Chondrocyte (in vitro differentiated cells): ENCODE measurements at places on chromosomes 3 and 15. TPM values are rescaled to one million over a fixed set of nuclear protein-coding genes. Genes with fewer than 3 reads are reported as not detected.

DNA sequence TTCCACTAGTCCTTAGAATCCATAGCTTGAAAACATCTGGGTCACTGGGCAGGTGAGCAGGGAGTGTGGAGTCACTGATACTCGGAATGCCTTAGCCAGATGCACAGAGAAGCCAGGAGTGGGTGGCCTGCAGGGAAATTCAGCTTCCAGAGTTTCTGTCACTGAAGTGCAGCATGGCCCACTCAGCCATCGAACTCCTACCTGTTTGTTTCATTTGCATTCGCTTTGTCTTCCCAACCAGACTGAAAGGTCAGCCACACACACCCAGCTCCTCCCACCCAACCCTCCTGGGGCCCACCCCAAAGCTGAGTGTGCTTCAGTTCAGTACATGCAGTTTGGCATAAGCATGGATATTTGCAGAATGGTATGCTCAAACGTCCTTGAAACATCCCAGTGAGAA is 124.5 kb upstream of the ATP10A start:
- H3K4me1 ChIP-seq: no peaks in the 10 kb centered on the region
- DNase-seq: no peak
- H3K36me3 ChIP-seq: peaks cover 2% of the 10 kb centered on the region
- no peak overlapping the region for H3K4me3 ChIP-seq
- H3K27ac ChIP-seq: no peak overlapping the region

C3orf20 gene
- total RNA-seq: not detected in 3 replicates

UACA gene
- total RNA-seq: 171 to 275 TPM (median 249 TPM) in 3 replicates

DNA sequence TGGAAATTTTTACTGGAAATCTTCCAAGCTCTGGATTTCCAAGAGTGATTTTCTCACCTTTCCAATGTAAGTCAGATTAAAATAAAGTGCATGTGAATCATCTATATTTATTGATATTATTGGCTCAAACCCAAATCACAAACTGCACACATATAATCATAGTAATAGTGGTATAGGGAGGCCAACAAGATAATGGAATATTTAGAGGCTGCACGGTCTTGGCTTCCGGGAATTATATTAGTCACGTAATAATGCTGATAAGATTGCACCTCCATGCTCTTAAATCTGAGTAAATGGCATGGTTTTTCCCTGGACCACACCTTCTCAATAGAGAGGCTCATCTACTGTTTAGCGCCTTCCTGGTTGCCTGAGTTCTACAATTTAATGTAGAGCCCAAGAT is 567.1 kb upstream of the NR2F2 start:
- no peaks in the 10 kb centered on the region for H3K27me3 ChIP-seq
- H3K4me3 ChIP-seq: no peak overlapping the region

TUSC7 gene
- not detected in 3 replicates for total RNA-seq

DNA sequence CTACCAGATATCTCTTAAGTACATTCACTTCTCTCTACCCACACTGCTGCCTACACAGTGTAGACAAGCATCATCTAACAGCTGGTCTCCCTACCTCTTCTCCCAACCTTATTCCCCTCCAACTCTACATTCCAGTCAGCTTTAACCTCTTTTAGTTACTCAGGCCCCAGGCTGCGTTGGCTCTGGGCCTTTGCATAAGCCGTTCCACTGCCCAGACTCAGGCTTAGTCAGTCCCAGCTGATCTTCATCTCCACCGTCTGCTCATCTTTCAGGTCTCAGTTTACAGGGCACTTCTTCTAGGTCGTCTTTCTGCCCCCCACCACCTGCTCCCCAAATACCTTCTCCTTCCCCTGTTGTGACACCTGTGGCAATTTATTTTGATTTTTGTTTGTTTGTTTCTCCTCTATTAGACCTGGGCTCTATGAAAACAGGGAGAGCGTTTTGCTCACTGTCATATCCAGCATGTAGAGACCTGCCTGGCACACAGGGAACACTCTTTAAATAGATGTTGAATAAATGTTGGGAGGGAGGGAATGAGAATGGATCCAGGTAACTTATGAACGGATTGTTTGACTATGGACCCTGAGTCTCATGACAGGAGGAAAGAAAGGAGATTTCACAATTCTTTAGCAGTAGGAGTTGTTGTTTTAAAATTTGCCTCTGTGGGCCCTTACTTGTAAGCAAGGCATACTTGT is 11.1 kb downstream of the SLC27A2 start:
- no peaks in the 10 kb centered on the region for H3K4me1 ChIP-seq
- H3K27me3 ChIP-seq: peaks cover 25% of the 10 kb centered on the region

DNA sequence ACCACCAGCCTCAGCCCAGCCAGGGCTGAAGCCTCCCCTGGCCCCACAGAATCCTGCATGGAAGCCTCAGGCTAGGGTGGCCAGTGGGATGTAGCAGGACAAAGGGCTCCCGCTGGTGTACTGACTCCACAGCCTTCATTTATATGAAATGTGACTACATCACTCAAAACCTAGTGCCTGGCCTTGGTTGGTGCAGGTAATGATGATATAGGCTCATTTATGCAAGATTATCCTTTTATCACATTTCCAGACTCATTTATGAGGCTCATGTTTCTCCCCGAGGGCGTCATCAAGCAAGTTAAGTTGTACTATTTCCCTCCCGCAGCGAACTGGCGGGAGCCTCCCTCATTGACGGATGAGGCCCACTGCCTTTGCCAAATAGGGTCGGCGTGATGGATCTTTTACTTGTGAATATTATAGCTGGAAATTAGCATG is 179.1 kb upstream of the SMAD3 start:
- H3K27me3 ChIP-seq: no peaks in the 10 kb centered on the region
- no peak for DNase-seq
- no peaks in the 10 kb centered on the region for H3K36me3 ChIP-seq
- H3K4me3 ChIP-seq: no peak overlapping the region
- peaks cover 44% of the 10 kb centered on the region for H3K4me1 ChIP-seq

- H3K27me3 ChIP-seq: no peaks in the 10 kb centered on the region
- H3K36me3 ChIP-seq: no peaks in the 10 kb centered on the region
- no peak overlapping the region for H3K4me3 ChIP-seq
Measured at GRCh38 chr15:99734575-99734974, 1.3 kb upstream of the LYSMD4 start.

DNA sequence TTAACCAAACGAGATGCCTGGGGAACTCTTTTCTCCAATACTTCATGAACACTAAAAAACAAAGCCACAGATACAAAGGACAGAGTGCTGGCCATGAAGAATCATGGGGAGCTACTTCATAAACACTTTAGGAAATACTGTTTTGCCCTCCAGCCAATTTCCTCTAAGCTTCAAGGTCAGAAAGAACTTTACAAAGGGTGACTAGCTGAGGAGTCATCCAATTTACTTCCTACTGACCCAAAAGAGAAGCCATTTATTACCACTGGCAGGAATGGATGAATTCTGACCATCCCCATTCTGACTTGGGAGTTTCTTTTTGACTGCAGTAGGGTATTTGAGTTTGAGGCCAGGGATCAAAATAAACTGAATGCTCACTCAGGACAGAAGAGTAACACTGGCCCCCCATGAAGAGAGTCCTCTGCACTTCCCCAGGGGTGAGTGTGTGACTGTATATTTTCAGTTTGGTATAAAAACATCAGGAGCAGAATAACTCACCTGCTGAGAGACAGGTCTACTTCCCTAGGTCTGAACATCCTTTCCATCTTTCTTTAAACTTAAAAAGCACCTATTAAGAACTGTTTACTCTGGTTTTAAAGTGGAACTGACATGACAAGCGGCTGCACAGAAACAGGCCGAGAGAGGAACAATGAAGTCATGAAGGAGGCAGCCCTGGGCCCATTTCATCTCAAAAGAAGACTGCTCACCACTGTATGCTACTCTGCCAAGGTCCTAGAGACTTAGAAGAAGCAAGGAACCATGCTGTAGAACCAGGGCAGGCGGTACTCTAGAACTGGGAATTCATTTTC is 203.6 kb downstream of the TNIK start:
- no peaks in the 10 kb centered on the region for H3K27me3 ChIP-seq
- DNase-seq: no peak
- no peaks in the 10 kb centered on the region for H3K36me3 ChIP-seq
- peaks cover 39% of the 10 kb centered on the region for H3K4me1 ChIP-seq
- no peak overlapping the region for H3K4me3 ChIP-seq
- no peak overlapping the region for H3K27ac ChIP-seq

SNTN gene
- not detected in 3 replicates for total RNA-seq

DNA sequence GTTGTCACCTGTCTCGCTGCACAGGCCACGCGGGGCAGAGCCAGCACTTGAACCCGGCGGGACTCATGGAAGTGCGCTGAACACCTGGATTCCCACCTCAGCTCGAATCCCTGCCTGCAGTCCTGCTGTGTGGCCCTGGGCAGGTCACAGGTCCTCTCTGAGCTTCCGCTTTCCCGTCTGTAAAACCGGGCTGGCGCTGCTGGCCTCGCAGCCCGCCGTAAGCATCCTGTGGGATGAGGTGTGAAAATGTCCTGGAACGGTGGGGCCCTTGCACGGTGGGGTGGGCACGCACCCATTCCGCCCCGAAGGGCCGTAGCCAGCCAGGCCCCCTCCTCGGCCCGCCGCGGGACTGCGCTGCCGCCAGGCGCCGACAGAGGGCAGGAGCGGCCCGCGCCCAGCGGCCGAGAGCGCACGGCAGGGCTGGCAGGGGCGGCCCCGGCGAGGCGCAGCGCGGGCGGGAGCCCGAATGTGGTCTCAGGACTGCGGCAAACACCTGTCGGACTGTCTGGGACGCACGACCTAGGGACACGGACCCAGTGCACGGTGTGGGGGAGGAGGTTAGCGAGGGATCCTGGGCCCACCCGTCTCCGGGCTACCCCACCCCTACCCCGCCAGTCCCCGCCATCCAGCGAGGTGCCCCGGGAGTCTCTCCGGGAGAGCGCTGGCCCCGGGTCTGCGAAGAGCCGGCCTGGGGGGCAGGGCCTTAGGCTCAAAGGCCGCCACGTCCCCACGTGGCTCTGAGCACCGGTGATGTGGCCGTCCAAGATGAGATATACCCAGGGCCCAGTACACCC is 40.4 kb downstream of the DNAJB8 start:
- DNase-seq: no peak
- no peaks in the 10 kb centered on the region for H3K36me3 ChIP-seq
- no peak overlapping the region for H3K27ac ChIP-seq
- H3K4me1 ChIP-seq: no peaks in the 10 kb centered on the region

GRCh38 chr3:45939341-45939771 is 3.9 kb upstream of the CXCR6 start:
- DNase-seq: no peak
- peaks cover 16% of the 10 kb centered on the region for H3K36me3 ChIP-seq
- peaks cover 7% of the 10 kb centered on the region for H3K4me1 ChIP-seq
- H3K27ac ChIP-seq: peak overlapping the region; percentile 49
- no peak overlapping the region for H3K4me3 ChIP-seq

- peaks cover 9% of the 10 kb centered on the region for H3K36me3 ChIP-seq
- no peak for DNase-seq
- no peaks in the 10 kb centered on the region for H3K27me3 ChIP-seq
Measured at GRCh38 chr3:141368925-141369794, 856 bp downstream of the ZBTB38 start.

DNA sequence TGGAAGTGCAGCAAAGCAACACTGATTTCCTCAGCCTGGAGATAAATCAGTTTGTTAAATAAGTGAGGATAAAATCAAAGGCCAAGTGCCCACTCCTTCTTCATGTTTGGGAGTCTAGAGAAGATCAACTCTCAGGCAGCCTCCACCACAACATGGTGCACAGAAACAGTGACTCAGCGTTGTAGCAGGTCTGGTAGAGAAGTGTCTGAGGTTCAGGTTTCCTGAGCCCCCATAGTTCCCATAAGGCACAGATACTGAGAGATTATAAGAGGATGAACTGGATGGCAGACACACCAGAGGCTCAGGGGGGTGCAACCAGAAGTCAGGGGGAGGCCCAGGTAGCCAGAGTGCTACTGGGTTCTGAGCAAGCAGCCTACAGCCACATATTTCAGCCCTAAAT is 166.7 kb downstream of the FRMD5 start:
- peak overlapping the region; percentile 1 for H3K27ac ChIP-seq
- no peak for DNase-seq
- H3K36me3 ChIP-seq: no peaks in the 10 kb centered on the region
- peaks cover 27% of the 10 kb centered on the region for H3K4me1 ChIP-seq
- H3K27me3 ChIP-seq: no peaks in the 10 kb centered on the region

DNA sequence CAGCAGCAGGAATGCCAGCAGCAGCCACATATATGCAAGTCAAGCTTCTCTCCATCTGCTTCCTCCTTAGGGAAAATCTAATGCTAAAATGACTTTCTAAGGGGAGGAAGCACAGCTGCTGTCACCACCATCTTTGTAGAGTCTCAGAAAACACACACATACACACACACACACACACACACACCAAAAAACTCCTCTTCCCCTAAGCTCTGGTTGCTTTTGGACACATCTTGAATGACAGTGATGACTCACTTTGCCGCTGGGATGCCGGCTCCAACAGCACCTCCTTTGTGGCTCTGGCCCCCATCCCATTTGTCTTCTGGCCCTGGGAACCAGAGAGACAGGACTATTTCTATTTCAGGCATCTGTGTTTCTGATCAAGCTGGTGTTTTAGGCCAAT is 124.8 kb upstream of the GOLIM4 start:
- H3K27me3 ChIP-seq: peaks cover 4% of the 10 kb centered on the region
- H3K4me1 ChIP-seq: peaks cover 5% of the 10 kb centered on the region
- H3K36me3 ChIP-seq: no peaks in the 10 kb centered on the region
- no peak overlapping the region for H3K4me3 ChIP-seq
- DNase-seq: no peak

- H3K4me1 ChIP-seq: peaks cover 8% of the 10 kb centered on the region
- no peak overlapping the region for H3K27ac ChIP-seq
- H3K27me3 ChIP-seq: peaks cover 7% of the 10 kb centered on the region
- H3K4me3 ChIP-seq: no peak overlapping the region
- peaks cover 5% of the 10 kb centered on the region for H3K36me3 ChIP-seq
- DNase-seq: no peak
Measured at GRCh38 chr3:134001251-134001650, 28.5 kb downstream of the SLCO2A1 start.

GRCh38 chr15:51281368-51281967 is 56.9 kb downstream of the CYP19A1 start:
- DNase-seq: no peak
- peaks cover 4% of the 10 kb centered on the region for H3K4me1 ChIP-seq
- no peak overlapping the region for H3K27ac ChIP-seq
- H3K4me3 ChIP-seq: no peak overlapping the region

GNB4 gene
- 73.8 to 77.6 TPM (median 75.9 TPM) in 3 replicates for total RNA-seq

DNA sequence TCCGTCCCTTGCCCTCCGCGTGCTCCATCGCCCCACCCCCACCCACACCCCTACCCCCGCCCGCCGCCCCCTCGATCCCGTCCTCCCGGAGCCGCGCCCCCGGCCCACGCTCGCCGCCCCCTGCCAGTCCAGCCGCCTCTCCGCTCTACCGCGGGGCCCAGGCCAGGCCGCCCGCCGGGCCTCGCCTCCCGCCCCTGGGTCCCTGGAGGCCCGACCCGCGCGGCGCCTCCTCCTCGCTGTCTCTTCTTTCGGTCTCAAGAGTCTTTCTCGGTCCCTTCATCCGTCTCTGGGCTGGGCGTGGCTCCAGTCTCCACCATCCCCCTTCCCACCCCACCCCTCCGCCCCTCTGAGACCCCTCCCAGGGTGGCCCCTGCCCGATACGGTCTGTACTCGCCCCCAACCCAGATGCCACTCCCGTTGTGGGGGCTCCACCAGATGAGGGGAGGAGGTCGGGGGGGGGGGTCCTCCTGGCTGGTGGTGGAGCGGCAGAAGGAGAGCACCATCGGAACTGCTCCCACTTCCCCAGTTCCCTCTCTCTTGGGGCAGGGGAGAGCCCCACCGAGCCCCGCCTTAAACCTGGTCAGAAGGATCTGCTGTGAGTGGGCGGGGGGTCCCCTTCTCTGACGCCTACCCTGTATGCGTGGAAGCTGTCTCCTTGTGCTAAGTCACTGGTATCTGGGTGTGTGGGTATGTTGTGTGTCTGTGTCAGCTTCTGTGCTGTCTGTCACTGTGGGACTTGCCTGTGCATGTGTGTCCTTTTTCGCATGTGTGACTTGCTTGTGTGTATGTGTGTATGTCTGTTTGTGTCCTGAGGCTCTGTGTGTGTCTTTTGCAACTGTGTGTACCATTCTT is 1.0 kb downstream of the PRKCD start:
- DNase-seq: no peak
- peak overlapping the region; percentile 83 for H3K27ac ChIP-seq
- no peaks in the 10 kb centered on the region for H3K36me3 ChIP-seq

ECT2 gene
- 16.9 to 18.9 TPM (median 17.2 TPM) in 3 replicates for total RNA-seq

CFAP100 gene
- not detected in 3 replicates for total RNA-seq

DISP2 gene
- 1.3 to 2.2 TPM (median 1.4 TPM) in 3 replicates for total RNA-seq
